WTC11 (cell line): ENCODE measurements at places on chromosomes 12 and 14.

GRCh38 chr14:45267071-45267470 is 14.1 kb upstream of the MIS18BP1 start:
- no peak for DNase-seq

- no peak for DNase-seq
Observed at GRCh38 chr12:24072302-24072701, 122.8 kb upstream of the SOX5 start.

- DNase-seq, result no peak
Observed at GRCh38 chr12:43361031-43361710, 190.8 kb downstream of the ADAMTS20 start.

DNA sequence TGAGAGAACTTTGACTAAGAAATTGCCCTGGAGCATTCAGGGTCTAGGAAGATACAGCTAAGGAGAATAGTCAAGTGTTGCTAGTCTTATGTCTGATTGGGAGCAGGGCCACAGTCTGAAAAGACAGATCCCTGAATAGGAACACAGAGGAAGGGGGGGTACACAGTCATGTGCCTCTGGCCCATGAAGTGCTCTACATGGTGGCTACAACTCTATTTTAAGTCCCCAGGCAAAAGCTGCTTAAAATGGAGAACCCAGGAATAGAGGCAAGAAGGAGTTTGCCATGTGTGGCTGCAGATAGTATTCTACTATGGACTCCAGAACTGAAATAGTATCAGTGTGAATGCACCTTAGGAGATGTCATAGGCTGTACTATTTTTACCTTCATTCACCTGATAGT is 118.0 kb upstream of the NPAS3 start:
- no peak for DNase-seq

DNA sequence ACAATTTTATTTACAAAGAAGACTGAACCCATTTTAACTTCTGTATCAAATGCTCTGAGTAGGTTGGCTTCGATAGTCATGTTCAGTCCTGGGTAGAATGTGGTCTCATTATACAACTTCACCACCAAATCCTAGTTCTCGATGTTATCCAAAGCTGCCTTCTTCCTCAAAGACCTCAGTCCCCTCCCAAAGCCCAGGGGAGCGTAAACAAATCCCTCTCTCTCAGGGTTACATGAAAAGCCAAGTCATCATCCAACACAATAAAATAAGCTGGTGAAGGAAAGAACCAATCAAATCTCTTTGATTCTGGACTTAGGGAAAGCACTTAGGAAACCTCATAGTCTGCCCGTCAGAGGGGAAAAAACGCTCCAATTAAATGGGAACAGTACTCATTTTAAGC is 9.1 kb downstream of the PTCSC3 start:
- no peak for DNase-seq

- no peak for DNase-seq
Observed at GRCh38 chr12:107441665-107442300, 243.8 kb upstream of the PWP1 start.

DNA sequence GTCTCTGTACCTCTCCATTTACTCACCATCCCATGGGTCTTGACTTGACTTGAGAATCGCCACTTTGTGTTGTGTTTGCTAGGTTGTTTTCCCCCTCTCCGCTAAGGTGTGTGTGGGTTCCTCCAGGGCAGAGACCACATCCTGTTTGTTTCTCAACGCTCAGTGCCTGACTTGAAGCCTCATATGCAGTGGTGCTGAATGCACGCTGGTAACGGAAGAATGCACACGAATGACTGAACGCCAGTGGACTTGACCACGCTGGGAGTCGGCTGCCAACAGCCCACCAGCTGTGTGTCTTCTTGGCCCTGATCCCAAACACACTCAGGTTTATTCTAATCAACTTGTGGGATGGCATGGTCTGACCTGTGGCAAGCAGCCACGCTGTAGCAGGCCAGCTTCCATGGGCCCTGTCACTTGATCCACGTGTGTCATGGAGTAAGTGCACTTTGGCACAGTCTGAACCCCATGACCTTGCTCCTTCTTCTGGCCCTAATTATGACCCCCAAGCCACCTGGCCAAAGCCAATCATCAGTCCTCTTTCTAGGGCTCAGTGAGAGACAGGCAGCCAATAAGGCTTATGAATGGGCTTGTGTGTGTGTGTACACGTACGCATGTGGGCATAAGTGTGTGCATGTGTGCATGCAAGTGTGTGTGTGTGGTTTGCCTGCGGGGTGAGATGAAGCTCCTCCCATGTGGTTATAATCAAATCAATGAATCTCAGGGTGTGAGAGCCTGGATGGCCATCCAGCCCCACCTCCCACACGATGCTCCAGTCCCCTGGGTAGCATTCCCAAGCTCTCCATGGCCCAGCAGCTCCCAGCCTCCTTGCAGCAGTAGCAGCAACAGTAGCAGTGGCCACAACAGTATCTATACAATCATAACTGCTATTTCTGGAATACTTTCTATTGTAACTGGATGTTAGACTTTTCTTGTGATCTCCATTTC is 6.4 kb upstream of the TC2N start:
- no peak for DNase-seq

DNA sequence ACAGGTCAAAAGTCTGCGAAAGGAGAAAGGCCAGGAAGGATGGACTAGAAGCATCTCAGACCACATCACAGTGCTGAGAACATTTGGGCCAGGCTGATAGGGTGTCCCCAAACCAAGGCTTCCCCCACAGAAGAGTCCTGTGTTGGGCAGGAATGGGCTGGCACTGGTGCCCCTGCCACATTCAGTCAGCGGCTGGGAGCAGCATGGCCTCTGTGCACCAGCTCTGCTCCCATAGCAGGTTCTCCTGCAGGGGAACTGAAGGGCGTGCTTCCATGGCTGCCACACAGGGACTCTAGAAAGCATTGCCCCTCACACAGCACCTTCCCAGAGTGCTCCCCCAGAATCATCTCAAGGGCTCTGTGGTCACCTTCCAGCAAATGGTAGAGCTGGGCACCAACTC is 17.5 kb downstream of the EVL start:
- DNase-seq, result no peak

DNA sequence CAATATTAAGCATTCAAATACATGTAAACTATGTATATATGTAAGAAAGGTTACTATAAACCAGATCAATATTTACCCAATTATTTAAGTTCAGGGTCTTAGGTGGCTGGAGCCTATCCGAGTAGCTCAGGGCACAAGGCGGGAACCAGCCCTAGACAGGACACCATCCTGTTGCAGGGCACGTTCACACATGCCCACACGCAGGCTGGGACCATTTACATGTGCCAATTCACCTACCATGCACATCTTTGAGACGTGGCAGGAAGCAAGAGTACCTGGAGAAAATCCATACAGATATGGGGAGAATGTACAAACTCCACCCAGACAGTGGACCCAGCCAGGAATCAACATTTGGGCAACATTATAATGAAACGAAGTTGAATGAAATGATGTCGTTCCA is 263.0 kb upstream of the E2F7 start:
- no peak for DNase-seq

DNA sequence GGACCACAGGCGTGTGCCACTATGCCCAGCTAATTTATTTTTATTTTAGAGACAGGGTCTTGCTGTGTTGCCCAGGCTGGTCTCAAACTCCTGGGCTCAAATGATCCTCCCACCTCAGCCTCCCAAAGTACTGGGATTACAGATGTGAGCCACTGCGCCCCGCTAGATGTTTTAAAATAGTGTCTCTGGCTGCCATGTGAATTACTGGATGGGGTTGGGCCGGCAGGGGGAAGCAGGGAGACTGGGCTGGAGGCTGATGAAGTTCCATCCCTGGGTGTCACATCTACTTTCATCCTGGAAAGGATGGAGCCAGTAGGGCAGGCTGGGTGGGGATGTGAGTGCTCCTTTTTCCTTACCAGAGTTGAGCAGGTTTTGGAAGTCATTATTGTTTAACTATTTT is 46.1 kb downstream of the DNAH10 start:
- DNase-seq, result peak; percentile 40

DNA sequence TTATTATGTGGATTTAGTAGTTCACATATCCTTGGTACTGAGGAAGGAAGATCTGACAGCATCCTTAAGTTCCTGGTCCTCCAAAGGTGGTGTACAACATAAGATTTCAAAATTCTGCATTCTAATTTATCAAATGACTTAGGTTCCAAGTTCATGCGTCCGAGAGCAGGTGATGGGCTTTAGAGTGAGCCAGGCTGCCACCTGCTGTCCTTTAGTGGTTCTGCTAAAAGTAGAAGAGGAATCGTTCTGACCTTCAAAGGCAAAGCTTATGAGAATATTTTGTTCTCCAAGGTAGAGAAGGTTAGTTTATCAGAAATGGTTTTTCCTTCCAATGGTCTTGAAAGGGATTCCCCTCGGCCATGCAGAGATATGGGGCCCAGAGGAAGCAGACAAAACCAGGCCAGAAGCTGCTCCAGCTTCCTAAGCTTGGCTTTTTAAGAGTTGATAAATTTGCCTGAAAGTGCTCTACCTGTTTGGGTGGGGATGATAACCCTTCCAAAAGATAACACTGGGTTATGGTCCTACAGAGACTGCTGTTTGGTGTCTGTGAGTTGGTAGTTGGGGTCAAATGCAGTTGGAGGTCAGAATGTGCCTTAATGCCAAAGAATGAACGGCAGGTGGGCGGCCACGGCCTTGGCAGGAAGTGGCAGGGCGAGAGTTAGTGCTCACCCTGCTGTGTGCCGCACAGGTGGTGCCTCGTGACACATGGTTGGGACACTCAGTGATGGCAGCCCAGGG is 29.1 kb upstream of the LRTM2 start:
- peak; percentile 61 for DNase-seq

DNA sequence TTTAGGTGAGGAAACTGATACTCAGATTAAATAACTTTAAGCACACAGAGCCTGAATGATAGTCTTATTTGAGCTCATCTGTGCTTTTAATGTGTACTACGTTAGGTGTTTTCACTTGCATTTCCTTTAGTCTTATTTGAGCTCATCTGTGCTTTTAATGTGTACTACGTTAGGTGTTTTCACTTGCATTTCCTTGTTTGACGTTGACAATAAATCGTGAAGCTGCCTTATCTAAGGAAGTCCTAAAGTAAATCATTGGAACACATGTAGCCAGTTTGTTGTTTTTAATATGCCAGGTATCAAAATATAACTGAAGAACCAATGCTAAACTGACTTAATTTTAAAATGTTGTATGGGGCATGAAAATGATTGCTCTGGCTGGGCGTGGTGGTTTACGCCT is 2.0 kb downstream of the RAP1B start:
- no peak for DNase-seq

DNA sequence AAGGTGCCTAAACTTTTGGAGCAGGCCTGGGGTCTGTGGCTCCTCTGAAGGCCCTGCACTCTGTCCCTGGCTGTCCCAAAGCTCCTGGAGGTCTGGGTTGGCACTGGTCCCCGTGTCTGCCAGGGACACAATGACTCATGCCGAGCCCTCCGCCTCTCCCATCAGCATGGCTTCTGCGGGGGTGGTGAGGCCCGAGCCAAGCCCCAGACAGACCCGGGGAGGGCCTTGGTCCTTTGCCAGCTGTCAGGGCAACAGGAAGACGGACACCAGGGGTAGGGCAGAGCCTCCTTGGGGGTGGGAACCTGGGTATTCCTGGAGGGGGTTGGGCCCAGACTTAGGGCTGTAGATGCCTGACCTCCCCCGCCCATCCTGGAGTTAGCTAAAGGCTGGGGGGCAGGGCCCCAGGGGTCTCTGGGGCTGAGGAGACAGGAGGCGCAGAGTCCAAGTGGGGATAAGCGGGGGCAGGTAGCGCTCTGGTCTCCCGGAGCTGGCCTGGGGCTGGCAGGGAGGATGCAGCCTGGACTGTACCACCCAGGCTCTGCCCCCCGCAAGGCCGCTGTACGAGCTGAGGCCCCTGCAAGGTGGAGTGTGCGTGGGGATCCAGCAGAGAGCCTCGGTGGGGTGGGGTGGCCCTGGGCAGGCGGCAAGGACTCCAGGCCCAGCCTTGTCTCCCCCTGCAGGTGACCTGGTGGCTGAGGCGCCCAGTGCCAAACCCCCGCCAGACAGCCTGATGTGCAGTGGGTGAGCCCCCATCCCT is 16.4 kb upstream of the PUS1 start:
- no peak for DNase-seq

DNA sequence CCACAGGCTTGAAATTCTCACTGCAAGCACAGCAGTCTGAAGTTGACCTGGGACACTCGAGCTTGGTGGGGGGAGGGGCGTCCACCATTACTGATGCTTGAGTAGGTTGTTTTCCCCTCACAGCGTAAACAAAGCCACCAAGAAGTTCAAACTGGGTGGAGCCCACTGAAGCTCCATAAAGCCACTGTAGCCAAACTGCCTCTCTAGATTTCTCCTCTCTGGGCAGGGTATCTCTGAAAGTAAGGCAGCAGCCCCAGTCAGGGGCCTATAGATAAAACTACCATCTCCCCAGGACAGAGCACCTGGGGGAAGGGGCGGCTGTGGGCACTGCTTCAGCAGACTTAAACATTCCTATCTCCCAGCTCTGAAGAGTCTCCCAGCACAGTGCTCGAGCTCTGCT is 31.7 kb upstream of the ST8SIA1 start:
- no peak for DNase-seq

DNA sequence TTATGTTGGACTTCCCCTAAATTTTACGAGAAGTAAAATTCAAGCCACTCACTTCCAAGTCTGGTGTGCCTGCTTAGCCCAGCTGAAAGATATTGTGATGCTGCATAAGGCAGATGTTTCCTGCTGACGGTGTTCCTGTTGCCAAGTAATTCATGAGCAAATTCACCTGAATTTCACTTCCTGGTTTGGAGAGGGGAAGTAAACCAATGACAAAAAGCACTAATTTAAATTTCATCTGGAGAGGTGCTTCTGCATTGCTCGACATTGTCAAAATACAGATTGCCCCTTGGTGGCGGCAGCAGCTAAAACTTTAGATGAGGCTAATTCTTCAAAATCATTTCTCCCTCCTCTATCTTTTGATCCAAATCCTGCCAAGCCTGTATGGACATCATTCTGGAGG is 281.1 kb downstream of the AACS start:
- no peak for DNase-seq

DNA sequence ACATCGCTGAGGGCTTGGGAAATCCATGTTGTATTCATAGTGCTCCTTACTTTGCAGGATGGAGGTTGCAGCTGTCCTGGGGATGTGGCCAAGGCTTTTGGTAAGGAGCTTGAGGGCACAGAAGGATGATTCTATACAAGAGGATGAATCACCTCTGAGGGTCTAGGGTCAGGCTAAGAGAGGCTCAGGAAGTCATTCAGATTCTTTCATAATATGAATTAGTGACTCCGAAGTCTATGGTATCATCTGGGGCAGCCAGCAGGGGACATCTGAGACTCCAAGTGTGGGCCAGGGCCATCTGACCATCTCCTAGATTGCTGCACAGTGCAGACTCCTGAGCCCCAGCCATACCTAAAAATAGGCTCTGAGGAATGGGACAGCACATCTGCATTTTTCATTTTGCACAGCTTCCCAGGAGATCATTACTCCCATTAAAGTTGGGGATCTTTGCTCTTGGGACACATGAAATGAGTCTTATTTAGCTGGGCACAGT is 4.8 kb downstream of the GMPR2 start:
- DNase-seq, result no peak
